Stimulated activated CD4-positive, alpha-beta T cell treated with anti-CD3 and anti-CD28 coated beads, Interleukin-12 subunit alpha, Interleukin-12 subunit beta, amount 100 ng/mL, for 48 hours (primary cell): ENCODE measurements at places on chromosomes 2 and 18.
A peak's percentile ranks its signal among the peaks of the same experiment; 100 is the strongest.

DNA sequence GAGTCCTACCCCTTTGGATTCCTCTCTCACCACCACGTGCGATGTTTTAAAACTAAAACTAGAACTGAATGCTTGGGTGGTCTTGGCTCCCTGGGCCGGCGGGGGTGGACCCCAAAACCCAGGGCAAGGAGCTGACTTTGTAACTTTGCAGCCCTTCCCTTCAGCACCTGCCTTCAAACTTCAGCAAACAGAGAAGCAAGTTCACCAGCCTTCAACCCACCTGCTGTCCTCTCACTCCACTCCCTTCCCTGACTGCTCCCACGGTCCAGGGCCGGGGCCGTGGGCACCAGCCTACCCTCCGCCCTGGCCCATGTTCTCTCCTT, 54.5 kb downstream of the COL6A3 start:
- no peak for DNase-seq

- no peak for DNase-seq
These were observed 145.2 kb downstream of the CELF4 start for GRCh38 chr18:37420315-37420880.

- DNase-seq: peak; percentile 53
These were observed 3.6 kb upstream of the OTOS start for GRCh38 chr2:240143801-240144648.

- DNase-seq: no peak
These were observed 110.2 kb downstream of the FIGN start for GRCh38 chr2:163625632-163626031.

DNA sequence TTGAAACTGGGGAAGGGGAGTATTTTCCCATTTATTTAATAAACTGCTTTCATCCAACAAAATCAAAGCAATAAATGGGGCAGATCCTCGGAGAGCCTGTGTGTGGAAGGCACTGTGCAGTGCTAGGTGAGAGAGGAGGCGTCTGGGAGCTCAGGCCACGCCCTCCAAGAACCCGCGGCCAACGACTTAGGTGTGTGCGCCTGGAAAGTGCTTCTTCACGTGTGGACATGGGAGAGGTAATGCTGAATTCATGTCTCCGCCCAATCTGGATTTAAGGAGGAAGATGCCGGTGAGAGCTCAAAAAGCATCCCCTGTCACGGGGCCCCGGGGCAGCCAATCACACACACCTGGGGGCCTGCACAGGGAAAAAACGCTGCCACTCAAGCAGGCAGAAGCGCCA, 77.4 kb downstream of the HDAC4 start:
- no peak for DNase-seq

- no peak for DNase-seq
These were observed 221.7 kb downstream of the SOX11 start for GRCh38 chr2:5913711-5914395.

- no peak for DNase-seq
These were observed 93.9 kb upstream of the RAB12 start for GRCh38 chr18:8515142-8515865.

GRCh38 chr2:176819306-176819705, 393.3 kb upstream of the HNRNPA3 start:
- no peak for DNase-seq

- DNase-seq: no peak
These were observed 397.6 kb upstream of the HS6ST1 start for GRCh38 chr2:128716299-128716721.

DNA sequence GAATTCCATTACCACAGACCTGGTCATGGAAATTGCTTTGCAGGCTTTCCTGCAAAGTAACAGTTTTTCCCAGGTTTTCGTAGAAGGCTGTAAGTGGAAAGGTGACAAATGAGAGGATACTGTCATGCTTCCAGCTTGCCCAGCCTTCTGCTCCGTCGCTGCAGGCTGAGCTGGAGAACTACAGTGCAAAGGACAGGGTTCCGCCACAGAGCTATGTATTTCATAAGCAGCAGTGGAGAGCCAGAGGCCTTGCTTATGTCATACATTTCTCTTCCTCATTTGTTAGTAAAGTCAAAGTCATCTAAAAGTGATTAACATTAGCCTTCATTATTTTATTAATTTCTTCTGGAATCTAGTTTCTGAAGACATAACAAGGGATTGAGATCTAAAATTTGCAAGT, 72.9 kb upstream of the RBM44 start:
- no peak for DNase-seq

- no peak for DNase-seq
These were observed 58.7 kb downstream of the B3GNT2 start for GRCh38 chr2:62254424-62255266.

GRCh38 chr2:227802882-227803281, 10.8 kb upstream of the CCL20 start:
- DNase-seq: no peak

GRCh38 chr2:22326250-22326649, 1058.7 kb upstream of the KLHL29 start:
- no peak for DNase-seq

- DNase-seq: no peak
These were observed 36.3 kb downstream of the EIPR1 start for GRCh38 chr2:3341336-3341735.
